Stimulated activated CD4-positive, alpha-beta T cell treated with anti-CD3 and anti-CD28 coated beads, TNF-alpha, amount 100 ng/mL, for 24 hours (primary cell): ENCODE measurements at places on chromosomes 1 and 21.

GRCh38 chr1:83064589-83065242 lies 934.2 kb downstream of the TTLL7 start:
- DNase-seq, result no peak

DNA sequence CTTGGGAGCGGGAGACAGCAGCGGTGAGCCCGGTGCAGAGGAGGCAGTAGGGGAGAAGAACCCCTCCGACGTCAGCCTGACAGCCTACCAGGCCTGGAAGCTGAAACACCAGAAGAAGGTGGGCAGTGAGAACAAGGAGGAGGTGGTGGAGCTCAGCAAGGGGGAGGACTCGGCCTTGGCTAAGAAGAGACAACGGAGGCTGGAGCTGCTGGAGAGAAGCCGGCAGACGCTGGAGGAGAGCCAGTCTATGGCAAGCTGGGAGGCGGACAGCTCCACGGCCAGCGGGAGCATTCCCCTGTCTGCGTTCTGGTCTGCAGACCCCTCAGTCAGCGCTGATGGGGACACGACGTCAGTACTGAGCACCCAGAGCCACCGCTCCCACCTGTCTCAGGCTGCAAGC lies 32.9 kb downstream of the STYXL2 start:
- no peak for DNase-seq

DNA sequence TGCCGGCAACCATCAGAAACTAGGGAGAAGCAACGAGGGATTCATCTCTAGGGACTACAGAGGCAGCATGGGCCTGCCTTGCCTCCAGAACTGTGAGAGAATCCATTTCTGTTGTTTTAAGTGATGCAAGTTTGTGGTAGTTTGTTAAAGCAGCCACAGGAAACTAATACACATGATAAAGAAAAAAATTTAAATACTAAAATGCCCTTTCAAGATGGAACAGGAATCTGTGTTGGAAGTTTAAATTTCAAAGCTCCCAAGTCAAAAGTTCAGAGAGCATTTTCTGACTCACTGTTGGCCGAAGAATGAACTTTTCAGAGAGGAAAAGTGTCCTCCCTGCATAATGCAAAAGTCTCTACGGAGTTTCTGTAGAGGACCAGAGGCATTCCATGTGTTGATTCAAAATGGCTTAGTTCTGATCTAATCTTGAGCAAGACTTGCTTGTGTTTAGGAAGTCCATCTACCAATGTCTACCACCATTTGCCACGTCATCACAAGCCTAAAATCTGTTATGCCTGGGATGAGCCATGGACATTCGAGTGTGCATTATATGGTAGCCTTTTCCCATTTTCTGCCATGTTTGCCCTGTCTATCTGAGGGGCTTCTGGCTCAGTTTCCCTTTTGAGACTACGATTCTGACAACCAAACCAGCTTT lies 22.4 kb upstream of the ARHGAP29 start:
- DNase-seq, result no peak

GRCh38 chr1:25740071-25740470 lies 59.9 kb upstream of the SELENON start:
- DNase-seq, result no peak

DNA sequence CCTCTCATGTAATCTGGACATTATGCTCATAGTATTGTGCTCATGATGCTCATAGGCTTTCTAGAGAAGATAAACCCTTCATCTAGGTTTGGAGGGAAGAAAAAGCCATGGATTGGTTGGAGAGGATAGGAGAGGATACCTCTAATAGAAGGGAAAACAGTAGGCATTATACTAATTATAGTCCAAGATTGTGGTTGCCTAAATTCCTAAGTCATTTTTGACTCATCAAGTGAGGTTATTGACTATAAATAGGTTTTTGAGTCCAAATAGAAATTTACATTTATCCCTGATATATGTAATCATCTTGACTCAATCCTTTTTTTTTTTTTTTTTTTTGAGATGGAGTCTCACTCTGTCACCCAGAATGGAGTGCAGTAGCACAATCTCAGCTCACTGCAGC lies 5.0 kb downstream of the SYT11 start:
- no peak for DNase-seq

- DNase-seq, result no peak
These were observed 9.4 kb upstream of the LMNA start for GRCh38 chr1:156104861-156105832.

- no peak for DNase-seq
These were observed 53.4 kb downstream of the ZBTB18 start for GRCh38 chr1:244104309-244105060.

DNA sequence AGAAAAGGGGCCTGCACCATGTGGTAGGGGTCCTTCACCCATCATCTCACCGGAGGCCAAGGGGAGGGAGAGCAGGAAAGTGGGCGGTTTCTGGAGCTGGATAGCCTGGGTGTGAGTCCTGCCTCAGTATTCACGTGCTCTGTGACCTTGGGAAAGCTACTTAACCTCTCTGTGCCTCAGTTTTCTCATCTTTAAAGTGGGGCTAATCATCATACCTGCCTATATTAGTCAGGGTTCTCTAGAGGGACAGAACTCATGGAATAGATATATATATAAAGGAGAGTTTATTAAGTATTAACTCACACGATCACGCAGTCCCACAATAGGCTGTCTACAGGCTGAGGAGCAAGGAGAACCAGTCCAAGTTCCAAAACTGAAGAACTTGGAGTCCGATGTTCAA lies 78.7 kb downstream of the FBXO2 start:
- DNase-seq, result no peak

GRCh38 chr1:200733907-200734306 lies 4.8 kb upstream of the CAMSAP2 start:
- peak; percentile 27 for DNase-seq

DNA sequence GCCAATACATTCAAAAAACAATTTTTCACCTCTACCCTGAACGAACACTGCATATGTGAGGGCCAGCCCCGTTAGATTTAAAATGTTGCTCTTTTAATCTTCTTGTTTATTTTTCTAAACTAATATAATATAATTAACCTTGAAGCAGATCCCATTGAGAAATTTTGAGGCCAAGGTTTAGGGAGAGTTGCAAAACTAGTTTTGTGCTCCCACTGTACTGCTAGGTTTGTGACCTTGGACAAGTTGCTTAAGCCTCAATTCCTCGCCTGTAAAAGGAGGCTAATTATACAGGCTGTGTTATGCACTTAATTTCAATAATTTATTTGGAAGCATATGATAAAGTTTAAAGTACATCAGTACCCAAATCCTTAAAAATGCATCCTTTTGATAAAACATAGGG lies 3.7 kb downstream of the IL23R start:
- DNase-seq, result no peak

GRCh38 chr1:35888255-35888654 lies 5.2 kb downstream of the AGO1 start:
- DNase-seq, result no peak

DNA sequence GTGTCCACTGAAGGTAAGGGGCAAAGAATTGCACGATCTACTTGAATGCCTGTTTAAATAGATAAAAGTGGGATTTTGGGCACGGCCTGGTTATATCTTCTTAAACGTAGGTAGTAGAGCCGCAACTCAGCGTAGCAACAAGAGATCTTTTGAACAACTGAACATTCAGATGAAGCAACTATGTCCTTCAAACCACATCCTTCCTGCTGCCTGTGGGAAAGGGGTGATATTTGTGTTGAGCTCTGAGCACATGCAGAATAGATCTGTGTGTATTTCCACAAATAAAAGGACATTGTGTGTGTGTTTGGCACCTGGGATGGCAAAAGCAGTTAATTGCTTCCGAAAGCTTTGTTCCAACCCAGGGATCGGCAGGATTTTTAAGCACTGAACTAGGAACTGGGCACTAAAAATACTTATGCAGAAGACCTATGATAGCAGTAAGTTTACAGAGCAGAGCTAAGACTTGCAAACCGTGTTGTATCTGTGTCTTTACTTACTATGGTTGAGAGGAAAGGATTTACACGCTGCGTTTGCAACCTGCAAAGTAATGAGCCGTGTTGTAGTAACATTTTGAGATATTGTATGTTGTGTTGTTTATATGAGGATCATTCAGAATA lies 333.4 kb downstream of the CHRM3 start:
- DNase-seq, result peak; percentile 22

GRCh38 chr1:209749670-209750323 lies 6.1 kb upstream of the TRAF3IP3 start:
- DNase-seq, result no peak

DNA sequence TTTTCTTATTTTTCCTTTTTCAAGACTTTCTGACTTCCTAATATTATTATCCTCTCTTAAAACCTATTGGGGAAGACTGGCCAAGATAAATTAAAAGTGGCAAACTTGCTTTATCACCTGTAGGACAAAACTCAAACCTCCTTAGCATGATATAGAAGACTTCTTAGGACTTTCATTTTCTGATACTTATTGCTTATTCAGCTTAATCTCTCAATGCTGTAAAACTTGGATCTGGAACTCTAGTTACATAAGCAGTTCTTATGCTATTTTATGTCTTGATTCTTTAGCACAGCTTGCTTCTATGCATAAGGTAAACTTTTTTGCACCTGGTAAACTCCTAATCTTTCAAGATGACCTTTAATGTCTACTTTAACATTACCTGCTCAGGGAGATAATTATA lies 382.3 kb upstream of the LRRC7 start:
- DNase-seq, result no peak

DNA sequence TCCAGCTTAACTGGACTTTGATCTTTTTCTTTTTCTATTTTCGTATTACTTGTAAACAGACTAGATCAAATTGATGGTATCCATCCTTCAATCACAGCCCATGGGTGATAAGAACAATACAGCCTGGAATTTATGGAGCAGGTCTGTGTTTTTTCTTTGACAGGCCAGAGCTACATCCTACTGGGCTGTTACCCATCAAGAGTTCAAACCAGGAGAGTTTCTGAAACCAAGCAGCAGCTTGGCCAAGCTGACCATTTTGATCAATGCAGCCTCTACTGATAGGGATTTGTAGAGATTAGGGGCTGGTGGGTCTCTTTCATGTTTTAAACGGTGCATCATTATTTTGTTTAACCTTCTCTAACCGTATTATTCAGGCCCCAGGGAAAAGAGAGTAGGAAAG lies 24.3 kb upstream of the CCDC190 start:
- no peak for DNase-seq

DNA sequence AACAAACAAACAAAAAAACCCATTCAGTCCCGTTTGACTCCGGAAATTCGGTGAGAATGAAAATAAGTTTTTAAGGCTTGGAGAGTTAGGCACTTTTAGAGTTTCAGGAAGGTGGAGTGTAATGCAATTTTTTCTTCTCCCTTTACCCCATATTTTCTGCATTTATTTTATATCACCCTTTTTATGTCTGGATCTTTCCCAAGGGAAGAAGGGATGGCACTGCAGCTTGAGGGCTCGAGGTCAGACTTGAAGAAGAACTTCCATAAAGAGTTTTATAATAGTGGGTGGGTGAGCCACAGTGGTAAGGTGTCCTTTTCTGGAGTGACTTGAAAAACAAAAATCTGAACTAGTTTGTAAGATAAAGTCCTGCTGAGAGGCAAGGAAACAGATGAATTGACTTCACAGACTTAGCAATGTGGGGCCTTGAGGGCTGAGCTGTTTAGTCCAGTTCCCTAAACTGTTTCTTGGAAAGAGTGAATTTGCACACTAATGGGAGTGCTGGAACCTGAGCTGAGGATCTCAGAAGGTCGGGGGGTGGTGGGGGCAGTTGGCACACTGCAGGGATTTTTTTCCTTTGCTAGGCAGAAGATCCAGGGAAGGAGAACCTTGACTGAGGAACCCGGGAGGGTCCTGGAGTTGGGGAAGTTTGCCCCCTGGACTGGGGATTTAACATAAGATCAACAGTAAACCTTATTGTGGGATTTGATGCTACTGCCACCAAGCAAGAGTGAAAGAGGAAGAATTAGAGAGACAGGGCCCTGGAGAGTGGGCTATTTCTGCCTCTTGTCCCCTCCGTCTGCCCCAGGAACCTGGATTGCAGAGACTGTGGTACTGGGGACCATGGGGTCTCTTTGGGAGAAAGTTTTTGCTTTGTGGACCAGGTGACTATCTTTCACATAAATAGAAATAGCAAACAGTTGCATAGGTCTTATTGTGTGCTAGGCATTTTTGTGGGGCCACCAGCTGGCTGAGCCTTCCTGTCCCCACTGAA lies 1.8 kb upstream of the MEX3A start:
- no peak for DNase-seq

DNA sequence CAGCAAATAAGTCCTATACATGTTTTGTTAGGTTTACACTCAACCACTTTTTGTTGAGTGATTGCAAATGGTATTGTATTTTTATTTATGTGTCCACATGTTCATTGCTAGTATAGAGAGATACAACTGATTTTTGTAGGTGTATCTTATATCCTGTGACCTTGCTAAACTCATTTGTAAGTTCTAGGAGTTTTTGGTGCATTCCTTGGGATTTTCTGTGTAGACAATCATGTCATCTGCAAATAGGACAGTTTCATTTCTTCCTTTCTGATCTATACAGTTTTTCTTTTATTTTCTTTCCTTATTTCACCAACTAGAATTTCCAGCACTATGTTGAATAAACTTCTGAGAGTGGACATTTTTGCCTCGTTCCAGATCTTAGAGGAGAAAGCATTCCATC lies 16.5 kb upstream of the BATF3 start:
- DNase-seq, result no peak

GRCh38 chr1:65068202-65069010 lies 79.6 kb upstream of the AK4 start:
- DNase-seq, result no peak

- no peak for DNase-seq
These were observed 3.6 kb downstream of the CTBS start for GRCh38 chr1:84570436-84571149.

DNA sequence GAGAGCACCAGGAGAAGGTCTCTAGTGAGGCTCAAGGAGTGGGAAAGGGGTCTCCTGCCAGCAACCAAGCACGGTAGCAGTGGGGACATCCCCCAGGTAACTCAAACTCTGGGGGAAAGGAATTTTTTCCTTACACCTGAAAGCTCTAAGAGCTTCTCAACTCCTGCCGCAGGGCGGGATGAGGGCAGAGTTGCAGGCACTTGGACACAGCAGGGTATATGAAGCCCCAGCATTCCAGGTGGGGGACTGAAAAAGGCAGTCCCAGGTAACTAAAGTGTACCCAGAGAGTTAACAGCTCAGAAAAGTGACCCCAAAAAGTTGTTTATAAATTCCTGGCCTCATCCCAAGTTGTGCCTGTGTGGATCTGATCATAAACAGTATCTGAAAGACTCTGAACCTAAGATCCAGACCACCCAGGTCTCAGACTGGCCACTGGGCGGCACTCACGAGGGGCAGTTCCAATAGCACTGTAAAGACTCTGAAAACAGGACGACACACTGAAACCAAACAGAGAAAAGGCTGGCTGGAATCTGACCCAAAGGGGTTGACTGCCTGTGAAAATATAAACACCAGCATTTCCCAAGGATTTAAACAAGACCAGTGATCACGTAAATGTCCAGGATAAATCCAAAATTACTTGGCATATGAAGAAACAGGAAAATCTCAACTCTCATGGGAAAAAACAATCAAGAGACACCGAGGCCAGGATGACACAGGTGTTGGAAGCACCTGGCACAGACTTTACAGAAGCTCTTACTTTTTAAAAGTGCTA lies 47.5 kb downstream of the HSF2BP start:
- DNase-seq, result no peak

DNA sequence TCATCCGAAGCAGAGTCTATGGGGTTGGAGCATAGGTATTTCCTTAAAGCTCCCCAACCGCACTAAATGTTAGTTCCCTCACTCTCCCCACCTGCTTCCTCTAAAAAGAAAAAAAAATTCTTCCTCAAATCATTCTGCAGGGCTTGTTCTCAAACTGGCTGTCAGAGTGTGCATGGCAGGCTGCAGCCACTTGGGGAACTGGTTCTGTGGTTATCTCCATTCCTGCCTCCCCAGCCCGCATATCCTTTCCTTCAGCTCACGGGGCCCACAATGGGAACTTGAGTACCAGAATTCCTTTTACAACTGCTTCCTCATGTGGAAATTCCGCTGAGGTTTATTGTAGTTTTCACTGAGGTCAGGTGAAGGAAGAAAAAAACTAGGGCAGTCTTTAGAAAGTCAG lies 159.2 kb downstream of the PIGK start:
- no peak for DNase-seq
